Hematopoietic multipotent progenitor cell treated with erythropoietin and hydrocortisone succinate and interleukin-3 and kit ligand, for 17 days (in vitro differentiated cells): ENCODE measurements at places on chromosomes 7 and 10.

DNA sequence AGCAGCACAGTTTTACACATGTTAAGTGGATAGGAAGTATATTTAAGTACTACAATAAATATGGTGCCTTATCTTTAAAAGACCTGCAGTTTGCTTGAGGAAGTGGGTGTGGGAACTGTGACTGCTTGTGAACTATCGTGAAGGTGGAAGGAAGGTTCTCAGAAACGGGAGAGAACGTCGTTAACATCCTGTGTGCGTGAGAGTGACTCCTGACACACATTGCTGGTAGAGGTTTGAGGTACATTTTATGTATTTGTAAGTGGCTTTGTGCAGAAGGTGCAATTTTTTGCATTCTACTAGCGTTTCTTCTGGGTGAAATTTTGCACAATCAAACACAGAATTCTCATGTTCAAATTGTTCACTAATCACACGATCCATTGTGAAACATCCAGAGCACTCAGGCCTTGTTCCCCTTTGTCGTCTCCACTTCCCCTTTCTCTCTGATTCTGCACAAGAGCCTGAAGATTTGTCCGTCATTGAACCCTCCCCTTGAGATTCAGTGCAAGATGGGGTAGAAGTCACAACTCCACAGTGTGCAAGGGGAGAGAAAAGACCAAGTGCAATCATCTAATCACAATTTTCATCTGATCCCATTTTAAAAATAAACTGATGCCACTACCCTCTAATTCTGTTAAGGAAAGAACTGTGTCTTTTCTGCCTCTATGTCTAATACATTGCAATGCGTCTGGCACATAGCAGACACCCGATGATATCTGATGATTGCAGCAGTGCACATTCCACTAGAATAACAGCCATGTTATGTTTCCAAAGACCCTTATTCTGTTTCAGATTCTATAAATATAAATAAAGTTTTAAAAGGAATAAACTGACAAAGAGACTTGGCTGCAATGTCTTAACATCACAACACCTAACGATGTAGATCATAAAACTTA, 279.9 kb downstream of the NEBL start:
- DNase-seq, result no peak

DNA sequence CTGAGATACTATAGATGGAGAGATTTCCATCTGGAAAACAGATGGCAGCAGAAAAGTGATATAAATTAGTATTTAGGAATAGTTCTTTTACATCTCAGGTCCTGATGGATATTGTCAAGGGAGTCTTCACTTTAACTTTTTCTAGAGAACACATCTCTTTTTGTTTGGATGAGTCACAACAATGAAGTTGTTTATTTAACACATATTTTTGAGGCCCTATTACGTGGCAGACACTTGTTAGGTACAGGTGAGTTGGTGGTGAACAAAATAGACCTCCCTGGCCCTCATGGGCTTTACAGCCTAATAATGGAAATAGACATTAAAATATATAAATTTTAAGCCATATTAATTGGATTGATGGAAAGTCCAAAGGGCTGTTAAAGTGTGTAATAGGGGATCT, 168.3 kb downstream of the VTI1A start:
- no peak for DNase-seq

DNA sequence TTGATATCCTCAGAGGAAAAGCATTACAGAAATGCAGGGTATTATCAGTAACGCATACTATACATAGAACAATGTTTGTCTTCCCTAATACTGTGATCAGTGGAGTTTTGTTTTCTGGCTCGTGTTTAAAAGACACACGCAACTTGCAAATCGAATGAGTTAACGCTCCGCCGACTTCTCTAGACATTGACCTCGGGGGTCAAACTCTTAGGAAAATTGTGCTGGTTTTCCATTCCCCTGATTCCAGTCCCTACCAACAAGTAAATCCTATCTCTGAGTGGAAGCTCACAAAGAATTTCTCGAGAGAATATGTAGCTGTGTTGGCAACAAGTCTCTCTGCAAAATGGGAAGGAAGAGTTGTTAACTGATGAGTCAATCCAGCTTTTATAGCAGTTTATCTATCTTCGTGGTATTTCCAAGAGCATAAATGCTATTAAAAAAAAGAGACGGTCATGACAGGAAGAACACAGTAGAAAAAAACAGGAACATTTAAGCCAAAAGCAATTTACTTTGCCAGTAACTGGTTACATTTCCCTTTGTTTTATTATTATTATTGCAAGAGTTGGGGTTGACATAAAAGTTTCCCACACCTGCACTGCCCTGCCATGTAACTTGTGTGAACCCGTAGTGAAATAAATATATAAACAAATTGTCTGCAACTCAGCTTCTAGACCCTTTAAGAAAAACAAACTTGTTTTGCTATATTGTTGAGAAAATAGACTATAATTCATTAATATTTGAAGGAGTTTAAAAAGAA, 144.4 kb downstream of the ARID5B start:
- no peak for DNase-seq

- no peak for DNase-seq
Observed at GRCh38 chr7:50246551-50246950, 58.0 kb upstream of the IKZF1 start.

- no peak for DNase-seq
Observed at GRCh38 chr10:63030536-63030935, 102.6 kb upstream of the NRBF2 start.

DNA sequence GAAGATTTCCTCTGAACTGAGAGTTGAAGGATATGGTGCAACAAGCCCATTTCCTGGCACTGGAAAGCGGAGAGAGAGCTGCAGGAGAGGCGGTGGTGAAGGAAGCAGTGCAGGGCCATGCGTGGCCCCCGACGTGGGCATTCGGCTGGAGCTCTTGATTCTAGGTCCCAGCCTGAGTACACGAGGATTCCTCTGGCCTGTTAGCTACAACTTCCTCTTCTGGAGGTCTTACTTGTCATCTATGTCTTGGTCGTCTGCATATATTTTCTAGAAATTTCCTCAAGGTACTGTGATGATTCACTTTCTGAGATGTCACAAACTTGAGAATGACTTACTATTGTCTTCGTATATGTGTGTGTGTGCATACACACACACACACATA, 59.2 kb upstream of the JAZF1 start:
- DNase-seq, result no peak

- DNase-seq, result no peak
Observed at GRCh38 chr7:43782768-43783555, 24.5 kb downstream of the BLVRA start.

GRCh38 chr10:101824736-101825135, 6.5 kb upstream of the OGA start:
- no peak for DNase-seq

DNA sequence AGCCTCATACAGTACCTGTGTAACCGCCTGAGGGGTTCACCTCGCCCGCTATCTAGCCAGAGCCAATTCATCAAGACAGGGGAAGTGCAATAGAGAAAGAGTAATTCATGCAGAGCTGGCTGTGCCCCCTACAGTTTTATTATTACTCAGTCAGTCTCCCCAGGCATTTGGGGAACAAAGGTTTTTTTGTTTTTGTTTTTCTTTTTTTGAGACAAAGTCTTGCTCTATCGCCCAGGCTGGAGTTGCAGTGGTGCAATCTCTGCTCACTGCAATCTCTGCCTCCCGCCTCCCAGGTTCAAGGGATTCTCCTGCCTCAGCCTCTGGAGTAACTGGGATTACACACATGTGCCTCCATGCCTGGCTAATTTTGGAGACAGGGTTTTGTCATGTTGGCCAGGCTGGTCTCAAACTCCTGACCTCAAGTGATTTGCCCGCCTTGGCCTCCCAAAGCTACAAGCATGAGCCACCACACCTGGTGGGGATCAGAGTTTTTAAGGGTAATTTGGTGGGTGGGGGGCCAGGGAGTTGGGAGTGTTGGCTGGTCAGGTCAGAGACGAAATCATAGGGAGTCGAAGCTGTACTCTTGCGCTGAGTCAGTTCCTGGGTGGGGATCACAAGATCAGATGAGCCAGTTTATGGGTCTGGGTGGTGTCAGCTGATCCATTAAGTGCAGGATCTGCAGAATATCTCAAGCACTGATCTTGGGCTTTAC, 116.5 kb downstream of the MARCHF5 start:
- DNase-seq, result no peak

DNA sequence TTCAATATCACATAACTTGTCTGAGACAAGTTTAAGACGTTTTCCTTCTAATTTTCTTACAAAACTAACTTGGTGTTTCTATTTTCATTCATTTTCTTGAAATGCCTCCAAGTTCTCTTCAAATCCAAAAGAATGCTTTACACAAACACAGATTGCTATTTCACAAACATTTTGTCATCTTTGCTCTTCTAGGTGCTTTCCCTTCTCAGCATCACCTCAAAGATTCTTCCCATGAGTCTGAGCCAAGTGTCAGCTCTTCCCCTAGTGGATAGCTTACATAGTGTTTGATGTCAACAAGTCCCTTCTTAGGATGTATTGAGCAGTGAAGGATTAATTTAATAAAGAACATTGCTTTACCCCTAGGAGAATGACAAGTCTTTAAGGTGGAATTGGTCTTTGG, 38.1 kb upstream of the SEMA3A start:
- DNase-seq, result no peak

DNA sequence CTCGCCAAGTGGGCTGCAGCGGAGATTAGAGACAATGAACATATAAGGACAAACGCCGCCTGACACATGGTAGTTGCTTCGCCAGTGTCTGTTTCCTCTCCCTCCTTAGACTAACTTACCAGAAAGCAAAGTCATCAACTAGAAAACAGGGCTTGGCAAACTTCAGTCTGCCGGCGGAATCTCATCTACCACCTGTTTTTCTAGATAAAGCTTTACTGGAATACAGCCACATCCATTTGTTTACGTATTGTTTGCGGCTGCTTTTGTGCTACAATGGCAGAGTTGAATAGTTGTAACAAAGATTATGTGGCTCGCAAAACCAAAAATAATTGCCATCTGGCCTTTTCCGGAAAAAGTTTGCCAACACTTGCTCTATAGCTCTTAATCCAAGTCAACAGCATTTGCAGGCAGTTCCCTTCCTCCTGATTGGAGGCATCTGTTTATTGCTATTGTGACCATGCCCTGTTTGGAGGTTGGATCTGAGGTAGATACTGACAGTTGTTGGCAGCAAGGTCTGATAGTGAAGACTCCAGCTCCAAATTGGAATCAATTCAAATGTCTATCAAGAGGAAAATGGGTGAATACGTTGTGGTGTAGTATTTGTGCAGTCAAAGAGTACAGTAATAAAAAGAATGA, 260.6 kb downstream of the POU6F2 start:
- DNase-seq, result no peak

- no peak for DNase-seq
Observed at GRCh38 chr7:149762610-149763009, 10.8 kb downstream of the ZNF467 start.

DNA sequence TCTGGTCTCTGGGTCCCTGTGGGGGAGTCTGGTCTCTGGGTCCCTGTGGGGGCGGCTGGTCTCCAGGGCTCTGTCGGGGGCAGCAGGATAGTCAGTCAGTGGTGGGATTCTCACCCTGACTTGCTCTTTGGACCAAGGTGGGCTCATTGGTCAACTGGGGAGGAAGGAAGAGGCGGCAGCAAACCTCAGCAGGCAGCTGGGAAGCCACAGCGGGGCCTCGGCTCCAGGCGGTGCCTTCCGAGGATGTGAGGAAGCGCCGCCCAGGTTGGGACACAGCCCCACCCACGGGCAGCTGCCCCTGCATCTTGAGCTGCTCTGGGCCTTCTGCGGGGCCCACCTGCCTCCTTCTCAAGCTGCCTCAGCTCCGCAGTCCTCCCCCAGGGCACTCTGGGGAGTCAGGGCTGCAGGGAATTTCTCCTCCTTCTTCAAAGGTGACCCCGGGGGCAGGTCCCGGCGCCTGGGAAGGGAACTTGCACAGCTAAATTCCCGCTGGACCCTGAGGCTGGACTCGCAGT, 20.4 kb upstream of the KNDC1 start:
- DNase-seq, result no peak

GRCh38 chr7:41164440-41164839, 538.5 kb downstream of the INHBA start:
- DNase-seq, result no peak

DNA sequence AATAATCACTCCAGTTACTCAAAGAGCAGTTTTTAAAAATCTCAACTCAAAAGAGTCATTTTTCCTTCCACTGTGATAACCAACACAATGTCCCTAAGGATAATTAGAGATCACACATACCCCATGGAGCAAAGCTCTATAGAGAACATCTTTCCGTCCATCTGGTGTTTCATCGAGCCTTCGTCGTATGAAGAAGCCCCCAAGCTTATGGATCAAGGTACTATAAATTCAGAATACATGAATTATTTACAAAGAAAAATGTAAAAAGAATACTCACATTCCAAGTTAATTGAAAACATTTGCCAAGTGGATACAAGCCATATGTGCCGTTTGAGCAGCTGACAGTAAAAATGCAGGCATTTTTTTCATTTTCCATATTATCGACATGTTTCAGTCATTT, 14.8 kb downstream of the GPAM start:
- no peak for DNase-seq

DNA sequence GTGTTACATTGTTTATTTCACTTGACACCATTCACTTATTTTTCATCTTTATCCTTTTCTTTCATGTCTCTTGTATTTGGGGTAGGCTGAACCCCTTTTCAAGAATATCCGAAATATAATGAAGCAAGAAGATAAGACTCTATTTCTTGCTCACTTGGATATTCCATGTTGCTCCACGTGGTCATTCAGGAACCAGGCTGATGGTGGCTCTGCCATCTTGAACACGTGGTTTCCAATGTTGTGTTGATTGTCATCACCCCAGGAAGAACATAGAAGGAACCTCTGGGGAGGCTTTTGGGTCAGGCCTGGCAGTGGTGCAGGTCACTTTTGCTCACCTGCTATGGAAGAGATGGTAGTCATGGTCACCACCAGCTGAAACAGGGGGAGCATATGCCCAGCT, 9.3 kb upstream of the GALNTL5 start:
- DNase-seq, result no peak

DNA sequence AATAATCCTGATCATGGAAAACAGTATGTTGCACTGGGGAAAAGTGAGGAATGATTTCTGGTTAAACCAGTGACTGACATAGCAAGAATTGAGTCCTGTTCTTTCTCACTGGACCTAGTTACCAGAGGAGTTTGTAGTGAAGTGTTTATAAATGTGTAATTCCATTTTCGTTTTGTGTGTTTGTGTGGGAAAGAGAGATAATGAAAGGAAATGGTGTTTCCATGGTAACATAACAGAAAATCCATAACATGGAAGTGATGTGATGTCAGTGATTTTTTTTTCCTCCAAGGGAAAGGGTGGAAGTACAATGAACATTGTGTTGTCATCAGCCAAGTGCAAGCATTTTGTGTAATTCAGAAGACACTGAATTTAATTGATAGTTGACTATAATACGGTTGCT, 283.9 kb downstream of the PLXDC2 start:
- no peak for DNase-seq

- DNase-seq, result no peak
Observed at GRCh38 chr10:31350891-31351290, 31.9 kb downstream of the ZEB1 start.

DNA sequence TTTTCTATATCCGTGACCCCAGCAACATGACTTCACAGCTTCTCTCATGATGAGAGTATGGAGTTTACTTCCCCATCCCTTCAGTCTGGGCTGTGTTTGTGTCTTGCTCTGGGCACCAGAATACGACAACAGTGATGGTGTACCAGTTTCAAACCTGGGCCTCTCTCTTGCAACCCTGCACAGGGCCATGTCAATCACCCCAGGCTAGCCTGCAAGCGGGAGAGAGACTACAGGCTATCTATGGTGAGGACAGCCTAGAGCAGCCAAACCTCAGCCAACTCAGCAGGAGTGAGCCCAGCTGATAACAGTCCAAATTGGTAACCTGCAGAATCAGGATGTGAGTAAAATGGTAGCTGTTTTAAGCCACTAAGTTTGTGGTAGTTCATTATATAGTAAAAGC, 235.8 kb downstream of the CHCHD3 start:
- no peak for DNase-seq
